WTC11 (cell line): ENCODE measurements at places on chromosomes 5 and 9.

- no peak for DNase-seq
These were observed 40.0 kb upstream of the CDH6 start for GRCh38 chr5:31153521-31153920.

DNA sequence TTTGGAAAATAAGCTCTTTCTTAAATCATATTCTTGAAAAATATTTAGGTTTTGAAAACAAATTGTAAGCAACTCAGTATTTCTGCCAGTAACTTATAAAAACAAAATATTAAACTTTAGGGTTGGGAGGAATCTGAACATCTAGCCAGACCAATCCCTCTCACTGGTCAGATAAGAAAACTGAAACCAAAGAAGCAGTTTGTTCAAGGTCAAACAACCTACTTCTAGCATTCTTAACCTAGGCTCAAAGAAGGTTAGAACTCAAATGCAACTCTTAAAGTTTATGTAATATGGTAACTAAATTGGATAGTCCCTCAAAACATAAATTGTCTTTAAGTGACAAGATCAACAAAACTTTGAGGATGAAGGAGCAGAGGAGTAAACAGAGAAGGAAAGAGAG is 374.9 kb upstream of the TNC start:
- DNase-seq = no peak

GRCh38 chr9:12876872-12877271 is 102.1 kb downstream of the LURAP1L start:
- no peak for DNase-seq

DNA sequence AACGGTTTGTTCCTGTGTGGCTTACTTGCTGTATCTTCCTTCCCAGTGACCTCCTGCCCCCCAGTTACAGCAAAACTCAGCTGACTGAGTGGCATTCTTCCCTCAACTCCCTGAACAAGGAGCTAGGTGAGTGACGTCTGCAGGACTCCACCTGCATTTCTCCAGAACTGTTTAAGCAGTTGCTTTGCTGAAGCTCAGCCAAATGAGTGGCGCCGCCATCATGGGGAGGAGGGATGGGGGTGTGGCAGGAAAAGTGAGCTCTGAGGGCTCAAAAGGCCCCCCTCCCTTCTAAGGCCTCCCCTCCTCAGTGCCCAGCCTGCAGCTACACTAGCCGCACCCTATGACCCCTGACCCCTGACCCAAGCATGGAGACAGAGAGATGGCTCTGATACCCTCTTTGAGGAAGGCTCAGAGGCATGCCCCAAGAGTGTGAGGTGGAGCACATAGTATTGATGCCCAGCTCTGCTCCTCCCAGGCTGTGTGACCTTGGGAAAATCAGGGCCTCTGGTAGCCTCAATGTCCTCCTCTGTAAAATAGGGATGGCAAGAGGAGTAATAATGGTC is 12.7 kb downstream of the CCDC180 start:
- no peak for DNase-seq

GRCh38 chr5:73815631-73816030 is 189.6 kb downstream of the ARHGEF28 start:
- DNase-seq = no peak

DNA sequence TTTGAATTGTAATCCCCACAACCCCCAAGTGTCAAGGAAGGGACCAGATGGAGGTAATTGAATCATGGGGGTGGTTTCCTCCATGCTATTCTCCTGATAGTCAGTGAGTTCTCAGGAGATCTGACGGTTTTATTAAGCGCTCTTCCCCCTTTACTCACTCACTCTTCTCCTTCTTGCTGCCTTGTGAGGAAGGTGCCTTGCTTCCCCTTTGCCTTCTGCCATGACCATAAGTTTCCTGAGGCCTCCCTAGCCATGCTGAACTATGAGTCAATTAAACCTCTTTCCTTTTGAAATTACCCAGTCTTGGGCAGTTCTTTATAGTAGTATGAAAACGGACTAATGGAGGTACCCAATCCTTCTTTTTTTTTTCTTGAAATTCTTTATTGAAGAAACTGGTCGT is 2.2 kb upstream of the CEP120 start:
- no peak for DNase-seq

DNA sequence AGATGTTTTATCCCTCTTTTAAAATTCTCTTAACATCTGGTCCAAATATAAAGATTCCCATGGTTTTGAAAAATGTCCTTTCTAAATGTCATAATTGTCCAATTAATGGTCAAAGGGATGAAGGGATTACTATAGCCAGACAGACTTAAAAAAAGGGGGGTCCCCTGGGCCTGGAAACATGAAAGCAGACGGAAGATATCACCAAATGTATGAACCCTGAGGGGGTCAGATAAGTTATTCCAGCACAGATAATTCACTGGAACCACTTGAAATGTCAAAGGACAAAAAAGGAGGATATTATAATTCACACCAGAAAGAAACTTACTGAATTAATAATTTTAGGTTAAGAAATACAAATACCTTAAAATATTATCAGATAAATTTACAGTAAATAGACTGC is 155.8 kb downstream of the SEMA5A start:
- DNase-seq = no peak

DNA sequence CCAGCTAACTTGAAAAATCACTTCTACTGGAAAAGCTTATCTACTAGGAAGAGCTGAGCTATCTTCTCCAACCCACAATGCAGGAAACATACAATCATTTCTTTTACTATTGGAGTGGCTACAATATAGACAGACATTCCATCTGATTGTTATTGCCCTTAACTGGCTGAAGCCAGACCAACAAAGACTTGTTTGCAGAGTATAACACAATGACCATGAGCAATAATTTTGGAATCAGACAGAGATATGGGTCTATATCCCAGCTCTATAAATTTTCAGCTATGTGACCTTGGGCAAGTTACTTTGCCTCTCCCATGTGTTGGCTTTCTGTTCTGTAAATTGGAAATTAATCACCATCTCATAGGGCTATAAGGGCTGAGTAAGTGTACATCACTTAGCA is 244.7 kb upstream of the SLC30A5 start:
- no peak for DNase-seq

DNA sequence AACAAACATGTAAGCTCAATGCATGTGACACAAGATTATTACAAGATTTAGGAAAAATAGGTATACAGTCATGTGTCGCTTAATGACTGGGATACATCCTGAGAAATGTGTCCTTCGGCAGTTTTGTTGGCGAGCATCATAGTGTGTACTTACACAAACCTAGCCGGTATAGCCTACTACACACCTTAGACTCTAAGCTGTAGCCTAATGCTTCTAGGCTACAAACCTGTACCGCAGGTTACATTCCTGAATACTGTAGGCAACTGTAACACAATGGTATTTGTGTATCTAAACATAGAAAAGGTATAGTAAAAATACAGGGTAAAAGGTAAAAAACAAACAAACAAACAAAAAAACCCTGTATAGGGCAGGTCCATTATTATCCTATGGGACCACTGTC is 27.7 kb downstream of the MSX2 start:
- DNase-seq = no peak

- peak; percentile 43 for DNase-seq
These were observed 31.4 kb upstream of the TMOD1 start for GRCh38 chr9:97470076-97470475.

- no peak for DNase-seq
These were observed 158.5 kb downstream of the RGS3 start for GRCh38 chr9:113621980-113622379.

DNA sequence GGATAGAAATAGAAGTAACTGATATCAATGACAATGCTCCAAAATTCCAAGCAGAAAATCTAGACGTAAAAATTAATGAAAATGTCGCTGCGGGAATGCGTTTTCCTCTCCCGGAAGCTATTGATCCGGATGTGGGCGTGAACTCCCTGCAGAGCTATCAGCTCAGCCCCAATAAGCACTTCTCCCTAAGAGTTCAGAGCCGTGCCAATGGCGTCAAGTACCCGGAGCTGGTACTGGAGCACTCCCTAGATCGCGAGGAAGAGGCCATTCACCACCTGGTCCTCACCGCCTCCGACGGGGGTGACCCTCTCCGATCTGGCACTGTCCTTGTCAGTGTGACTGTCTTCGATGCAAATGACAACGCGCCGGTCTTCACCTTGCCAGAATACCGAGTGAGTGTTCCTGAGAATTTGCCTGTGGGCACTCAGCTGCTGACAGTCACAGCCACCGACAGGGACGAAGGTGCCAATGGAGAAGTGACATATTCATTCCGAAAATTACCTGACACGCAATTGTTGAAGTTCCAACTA is 818 bp downstream of the PCDHGA10 start:
- DNase-seq = no peak
